Lung (tissue), 17 donors: ENCODE measurements at places on chromosomes 16 and 17.

GRCh38 chr17:32256701-32257019 lies 9.0 kb upstream of the RHBDL3 start:
- no peak for DNase-seq

- DNase-seq = no peak
Measured at GRCh38 chr16:23310217-23310616, 8.1 kb downstream of the SCNN1B start.

GRCh38 chr17:58436245-58436644 lies 18.9 kb upstream of the RNF43 start:
- no peak for DNase-seq

DNA sequence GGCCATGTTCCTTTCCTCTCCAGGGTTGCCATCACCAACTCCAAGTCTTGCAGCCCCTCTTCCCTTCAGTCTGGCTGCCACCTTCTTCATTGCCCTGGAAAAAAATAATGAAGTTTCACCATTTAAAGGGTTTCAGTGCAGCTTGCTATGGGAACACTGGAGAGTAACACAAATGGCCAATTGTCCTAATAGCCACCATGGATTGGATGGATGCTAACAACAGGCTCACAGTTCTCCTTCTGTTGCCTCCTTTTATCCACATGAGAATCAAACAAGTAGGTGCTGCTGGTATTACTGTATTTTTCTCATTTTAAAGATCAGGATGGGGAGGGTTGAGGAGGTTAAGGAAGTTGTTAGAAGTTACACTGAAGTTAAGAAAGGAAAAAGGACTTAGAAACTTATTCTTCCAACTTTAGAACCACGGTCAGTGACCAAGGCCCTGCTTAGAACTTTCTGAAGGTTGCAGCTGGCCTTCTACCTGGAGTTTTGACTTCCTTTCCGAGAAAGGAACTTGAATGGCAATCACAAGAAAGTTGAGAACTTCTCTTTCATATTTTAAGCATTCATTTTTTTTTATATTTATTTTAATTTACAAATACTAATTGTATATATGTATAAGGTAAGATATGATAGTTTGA lies 198.0 kb upstream of the MAF start:
- DNase-seq = no peak

GRCh38 chr17:82815354-82815753 lies 24.5 kb downstream of the ZNF750 start:
- DNase-seq = no peak

DNA sequence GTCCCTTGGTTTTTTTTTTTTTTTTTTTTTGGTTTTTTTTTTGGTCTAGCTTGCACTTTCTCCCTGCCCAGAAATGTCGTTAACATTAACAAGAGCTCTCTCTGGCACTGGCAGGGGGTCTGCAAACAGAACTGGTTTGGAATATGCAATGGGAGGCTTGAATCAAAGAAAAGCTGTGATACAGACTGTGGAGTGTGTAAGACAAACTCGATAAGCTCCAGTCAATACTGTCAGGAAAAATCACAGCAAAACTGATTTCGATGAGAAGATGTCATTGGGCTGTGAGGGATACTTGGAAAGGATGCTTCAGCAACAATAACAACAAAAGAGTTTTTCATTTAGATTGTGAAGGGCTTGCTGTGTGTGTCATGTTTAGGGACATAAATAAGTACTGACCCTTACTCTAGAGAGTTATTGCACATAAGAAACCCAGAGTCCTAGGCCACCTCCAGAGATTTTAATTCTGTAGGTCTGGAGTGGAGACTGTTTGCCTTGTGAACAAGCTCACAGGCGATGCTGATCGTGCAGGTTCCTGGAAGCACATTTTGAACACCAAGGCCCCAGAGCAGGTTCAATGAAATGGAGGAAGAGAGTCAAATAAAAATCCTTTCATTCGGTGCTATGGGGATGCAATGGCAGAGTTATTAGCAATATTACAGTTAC lies 470.7 kb upstream of the RBFOX1 start:
- no peak for DNase-seq

- DNase-seq = no peak
Measured at GRCh38 chr17:51147650-51148049, 5.7 kb upstream of the NME1 start.

- no peak for DNase-seq
Measured at GRCh38 chr17:12085076-12085949, 64.6 kb downstream of the MAP2K4 start.

DNA sequence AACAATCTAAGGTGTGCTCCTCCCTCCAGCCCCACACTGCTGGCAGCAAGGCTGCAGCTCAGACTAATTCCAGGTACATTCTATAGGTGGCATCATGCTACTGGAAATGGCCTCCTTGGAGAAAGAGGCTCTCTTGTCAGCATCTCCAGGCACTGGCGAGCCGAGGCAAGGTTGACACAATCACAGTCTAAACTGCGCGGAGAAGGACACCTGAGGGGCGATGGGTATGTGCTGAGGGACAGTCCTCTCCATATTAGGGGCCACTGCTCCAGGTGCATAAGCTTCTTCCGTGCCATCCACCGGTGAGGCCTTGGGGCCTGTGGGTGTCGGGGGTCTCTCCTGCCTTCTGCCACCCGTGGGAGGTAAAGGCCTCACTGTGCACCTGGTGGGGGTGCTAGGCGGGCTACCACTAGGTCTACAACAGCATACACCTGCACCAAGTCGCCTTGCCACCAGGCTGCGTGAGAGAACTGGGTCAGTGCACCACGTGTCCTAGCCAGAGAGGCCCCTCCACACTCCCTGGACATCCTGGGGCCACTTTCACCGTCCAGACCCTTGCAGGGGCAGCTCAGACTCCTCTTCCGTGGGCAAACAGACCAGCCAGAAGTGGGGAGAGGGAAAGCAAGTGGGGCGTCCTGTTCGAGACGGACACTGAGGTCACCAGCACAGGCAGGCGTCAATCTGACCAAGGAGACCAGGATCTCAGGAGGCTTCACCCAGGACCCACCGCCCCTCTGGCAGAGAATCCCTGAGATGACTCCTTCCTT lies 12.1 kb upstream of the CBX8 start:
- DNase-seq = peak; percentile 66

GRCh38 chr17:6305613-6306360 lies 129.1 kb downstream of the AIPL1 start:
- DNase-seq = no peak

GRCh38 chr17:79781012-79781650 lies 3.2 kb downstream of the CBX2 start:
- DNase-seq = no peak

GRCh38 chr17:56898874-56899273 lies 15.0 kb downstream of the TRIM25 start:
- DNase-seq = no peak

DNA sequence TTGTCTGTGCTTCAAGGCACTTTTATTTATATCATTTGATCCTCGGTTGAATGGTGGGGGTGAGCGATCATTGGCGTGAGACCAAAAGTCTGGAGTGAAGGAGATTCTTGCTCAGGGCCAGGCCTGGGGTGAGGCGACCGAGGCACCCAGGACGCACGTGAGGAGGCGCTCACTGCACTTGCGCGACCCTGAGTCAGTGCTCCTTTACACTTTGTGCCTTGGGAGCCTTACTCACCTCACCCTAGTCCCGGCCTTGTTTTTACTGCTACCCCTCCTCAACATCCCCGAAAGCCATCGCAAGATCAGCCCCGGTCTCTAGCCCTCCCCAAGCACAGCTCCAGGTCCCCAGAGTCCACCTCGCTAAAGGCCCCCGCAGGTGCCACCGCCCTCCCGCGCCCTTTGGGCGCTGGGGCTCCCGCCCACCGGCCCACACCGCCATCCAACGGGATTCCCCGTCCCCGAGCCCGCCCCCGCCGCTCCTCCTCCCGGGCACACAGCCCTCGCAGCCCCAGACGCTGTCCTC lies 496 bp downstream of the EZH1 start:
- peak; percentile 68 for DNase-seq

DNA sequence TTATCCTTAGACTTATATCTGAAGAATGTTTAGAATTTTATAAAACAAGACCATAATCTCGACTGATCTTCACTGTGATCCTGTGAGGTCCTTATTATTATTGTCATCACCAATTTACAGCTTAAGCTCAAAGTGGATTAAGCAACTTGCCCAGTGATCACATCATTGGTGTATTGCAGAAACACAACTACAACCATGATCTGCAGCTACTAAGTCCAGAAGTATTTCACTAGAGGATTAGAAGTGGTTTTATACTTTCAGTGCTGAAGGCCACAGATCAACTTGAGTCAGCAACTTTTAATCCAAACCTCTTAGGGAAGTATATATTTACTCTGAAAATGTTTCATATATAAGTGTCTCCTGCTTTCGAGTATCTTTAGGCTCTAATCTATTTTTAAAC lies 624.3 kb upstream of the SOX9 start:
- no peak for DNase-seq

DNA sequence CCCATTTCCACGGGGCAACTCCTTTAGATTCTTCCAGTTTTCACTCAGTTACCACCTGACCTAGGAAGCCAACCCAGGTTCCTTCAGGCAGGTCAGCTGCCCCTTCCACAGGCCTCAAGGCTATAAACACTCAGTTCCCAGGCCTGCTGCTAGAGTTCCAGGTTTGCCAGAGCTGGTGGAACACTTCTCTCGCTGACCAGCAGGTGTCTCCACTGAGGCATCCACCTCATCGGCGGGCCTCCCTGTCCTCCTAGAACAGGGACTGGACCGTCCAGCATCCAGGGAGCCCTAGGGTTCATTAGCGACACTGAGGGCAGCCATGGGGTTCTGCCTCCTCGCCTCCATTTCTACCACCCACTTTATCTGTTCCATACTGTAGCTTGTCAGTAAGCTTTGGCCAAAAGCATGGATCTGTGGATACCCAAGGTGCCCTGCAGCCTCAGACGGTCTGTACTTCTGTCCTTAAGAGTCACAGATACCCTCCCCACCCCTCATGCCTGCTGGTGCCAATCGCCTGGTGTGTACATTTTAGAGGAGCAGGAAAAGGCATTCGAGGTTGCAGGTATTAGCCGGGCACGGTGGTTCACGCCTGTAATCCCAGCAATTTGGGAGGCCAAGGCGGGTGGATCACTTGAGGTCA lies 29.0 kb downstream of the PIMREG start:
- DNase-seq = peak; percentile 81

DNA sequence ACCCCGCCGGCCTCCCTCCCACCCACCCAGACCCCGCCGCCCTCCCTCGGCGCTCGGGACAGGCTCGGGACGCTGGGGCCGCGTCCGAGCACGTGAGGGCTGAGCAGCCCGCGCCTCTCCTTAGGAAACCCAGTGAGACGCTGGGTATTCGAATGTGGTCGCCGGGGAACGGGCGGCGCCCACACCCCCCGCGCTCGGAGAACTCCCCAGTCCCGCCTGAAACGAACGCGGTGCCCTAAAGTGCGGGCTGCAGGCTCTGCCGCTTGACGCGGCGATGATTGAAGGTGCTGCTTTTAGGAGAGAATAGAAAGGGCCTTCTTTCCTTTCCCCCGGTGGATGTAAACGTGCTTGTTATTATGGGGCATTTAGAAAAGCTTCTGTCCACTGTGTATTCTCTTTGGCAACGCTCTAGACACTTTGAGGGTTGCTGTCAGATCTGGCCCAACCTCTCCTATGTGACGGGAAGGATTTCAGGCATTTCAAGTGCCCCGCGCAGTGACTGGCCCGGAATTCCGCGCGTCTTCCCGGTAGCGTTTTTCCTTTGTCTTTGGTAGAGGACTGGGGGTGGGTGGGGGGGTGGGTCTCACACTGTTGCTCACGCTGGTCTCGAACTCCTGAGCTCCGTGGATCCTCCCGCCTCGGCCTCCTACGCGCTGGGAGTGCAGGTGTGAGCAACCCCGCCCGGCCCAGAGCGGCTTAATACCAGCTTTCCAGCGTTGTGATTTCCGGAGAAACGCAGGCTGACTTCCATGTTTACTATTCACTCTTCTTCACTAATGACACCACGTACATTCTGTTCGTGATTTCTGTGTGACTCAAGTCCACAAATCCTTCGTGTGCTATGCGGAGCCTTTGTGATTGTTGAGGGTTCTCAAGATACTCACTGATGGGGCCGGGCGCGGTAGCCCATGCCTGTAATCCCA lies 21.8 kb upstream of the FOXK2 start:
- peak; percentile 74 for DNase-seq

- DNase-seq = no peak
Measured at GRCh38 chr17:75850928-75851692, 4.0 kb downstream of the WBP2 start.

- DNase-seq = no peak
Measured at GRCh38 chr17:61487161-61487988, 35.2 kb downstream of the TBX4 start.

DNA sequence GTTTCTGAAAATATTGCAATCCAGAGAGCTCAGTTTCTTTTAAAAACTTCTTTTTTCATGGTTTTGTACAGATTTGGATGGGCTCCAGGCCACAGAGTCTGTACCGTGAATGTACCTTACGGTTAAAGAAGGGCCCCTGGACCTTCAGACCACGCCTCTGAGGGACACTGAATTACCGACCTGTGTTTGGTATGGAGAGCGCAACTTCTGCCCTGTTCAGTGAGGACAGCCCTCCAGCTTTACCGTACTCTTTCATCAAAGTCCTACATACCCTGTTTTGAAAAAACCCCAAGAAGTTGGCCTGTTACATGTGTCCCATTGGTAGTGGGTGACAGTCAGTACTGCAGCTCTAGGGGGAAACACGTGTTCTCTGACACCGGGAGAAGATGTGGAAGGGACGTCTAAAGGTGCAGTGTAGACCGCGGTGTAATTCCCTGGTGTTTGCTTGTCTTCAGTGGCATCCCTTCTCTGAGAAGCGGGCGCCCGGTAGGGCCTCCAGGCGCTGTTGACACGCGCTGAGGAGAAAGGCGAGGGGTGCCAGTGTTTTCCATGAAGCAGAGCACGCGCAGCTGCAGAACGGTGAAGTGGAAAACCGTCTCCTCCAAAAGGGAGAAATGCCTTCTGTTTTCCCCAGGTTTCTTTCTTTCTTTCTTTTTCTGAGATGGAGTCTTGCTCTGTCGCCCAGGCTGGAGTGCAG lies 6.2 kb downstream of the PGS1 start:
- no peak for DNase-seq

GRCh38 chr17:27354491-27355081 lies 60.7 kb downstream of the WSB1 start:
- no peak for DNase-seq

GRCh38 chr17:31414550-31414918 lies 23.1 kb downstream of the RAB11FIP4 start:
- DNase-seq = no peak

DNA sequence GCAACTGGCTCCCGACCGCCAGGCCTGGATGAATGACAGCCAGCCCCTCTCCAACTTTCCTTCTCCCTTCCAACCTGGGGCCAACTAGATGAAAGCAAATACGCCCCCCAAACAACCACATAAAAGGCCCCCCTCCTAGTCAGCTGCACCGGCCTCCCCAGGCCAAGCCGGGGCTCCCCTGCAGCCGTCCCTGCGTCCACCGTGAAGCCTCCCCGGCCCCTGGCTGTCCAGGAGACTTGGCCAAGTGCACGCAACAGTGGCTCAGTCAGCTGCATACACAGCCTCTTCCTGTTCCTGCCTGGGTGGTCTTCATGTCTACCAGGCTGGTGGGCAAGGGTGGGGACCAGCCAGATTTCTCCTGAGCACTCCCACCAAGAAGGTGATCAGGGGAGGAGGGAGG lies 16.0 kb downstream of the DNAH17 start:
- no peak for DNase-seq

- no peak for DNase-seq
Measured at GRCh38 chr17:69512946-69513345, 98.4 kb downstream of the MAP2K6 start.

GRCh38 chr17:73952480-73953205 lies 250.8 kb upstream of the RPL38 start:
- peak; percentile 74 for DNase-seq
